ENCODE measurements at places on chromosomes 2 and 18.

- DNase-seq = no peak
These were observed 13.0 kb downstream of the PPM1B start for GRCh38 chr2:44181648-44182047.

DNA sequence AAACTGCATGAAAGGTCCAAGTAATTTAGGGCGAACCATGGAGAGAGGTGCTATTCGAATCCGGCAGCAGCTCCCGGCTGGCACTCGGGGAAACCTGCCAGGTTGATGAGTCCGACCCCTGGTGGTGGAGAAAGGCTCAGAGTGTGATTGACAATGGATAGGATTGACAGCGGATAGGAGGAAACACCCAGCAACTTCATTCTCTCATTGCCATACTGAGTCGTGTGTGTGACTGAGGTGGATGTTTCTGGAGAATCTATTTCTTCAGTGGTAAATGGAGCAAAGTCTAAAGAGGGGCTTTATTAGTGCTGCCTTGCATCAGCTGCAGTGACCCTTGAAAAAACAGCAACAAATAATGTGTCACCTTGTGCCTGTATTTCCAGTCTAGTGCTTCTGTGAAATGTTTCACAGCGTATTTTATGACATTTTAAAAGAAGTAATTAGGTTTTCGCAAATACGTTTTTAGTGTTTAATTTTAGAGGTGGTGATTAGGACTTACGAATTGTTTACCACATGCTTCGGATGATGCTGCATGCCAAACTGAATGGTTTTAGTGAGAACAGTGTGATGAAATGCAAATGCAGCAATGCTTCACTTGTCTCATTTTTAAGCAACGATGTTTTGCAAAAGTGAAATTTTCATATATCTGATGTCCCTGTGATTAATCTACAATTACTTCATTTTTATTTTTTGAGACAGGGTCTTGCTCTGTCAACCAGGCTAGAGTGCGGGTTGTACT is 102.0 kb downstream of the DCDC2C start:
- no peak for DNase-seq

- no peak for DNase-seq
These were observed 31.6 kb downstream of the KCNK3 start for GRCh38 chr2:26723991-26724750.

DNA sequence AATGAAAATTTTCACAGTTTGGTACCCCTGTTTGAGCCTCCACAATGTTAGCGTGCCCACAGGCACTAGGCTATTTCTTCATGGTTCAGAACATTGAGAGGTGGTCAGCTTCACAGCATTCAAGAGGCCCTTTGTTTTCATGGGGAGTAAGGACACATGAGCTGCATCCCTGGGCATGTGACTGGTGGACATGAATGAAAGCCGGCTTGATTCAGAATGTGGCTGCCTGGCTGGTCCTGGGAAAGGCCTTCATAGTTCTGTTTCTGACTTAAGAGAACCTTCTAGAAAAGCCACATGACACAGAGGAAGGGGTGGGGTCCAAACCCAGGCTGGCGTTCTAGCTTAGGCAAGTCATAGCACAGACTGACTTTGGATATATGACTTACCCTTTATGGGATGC is 420.6 kb downstream of the CMPK2 start:
- DNase-seq = no peak

DNA sequence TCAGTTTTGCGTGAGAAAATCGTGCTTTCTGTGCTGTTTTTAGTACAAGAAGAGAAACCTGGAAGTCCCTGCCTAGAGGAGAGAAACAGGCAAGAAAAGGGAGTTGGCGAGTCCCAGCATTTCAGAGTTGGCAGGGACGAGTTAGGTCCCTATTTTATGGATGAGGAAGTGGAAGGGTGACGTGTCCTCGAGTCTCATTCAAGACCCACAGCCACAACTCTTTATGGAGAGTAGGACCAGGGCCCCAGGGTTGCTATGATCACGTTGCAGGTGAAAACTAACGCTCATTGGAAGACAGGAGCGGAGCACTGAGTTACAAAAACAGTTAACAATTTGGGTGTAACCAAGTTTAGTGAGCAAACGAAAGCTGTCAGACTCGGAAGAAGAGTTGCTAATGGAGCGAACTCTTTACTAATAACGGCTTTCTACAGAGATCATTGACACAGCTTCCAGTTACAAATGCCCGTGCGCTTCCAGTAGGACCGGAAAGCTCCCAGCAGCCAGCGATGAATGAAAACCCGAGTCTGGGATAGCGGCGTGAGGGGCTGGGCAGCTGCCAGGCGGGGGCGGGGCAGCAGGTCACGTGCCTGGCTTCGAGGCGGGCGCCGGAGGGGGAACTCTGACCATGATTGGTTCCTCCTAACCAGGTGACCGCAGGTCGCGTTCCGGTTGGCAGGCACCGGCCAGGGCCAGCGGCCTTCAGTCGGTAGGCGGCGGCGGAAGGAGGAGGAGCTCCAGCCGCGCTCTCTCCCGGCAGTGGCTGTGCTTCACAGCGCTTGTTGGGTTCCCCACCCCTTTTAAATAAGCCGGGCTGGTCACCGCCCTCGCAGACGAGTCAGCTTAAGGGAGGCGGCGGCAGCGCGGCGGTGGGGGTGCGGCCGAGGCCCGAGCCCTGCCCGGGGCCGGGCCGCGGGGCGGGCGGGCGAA is at the start of gene CCNYL1:
Gene CCNYL1, plus strand, starts transcription at position 827 of the 927 bp plus-strand sequence. CDS start 257 bp downstream, outside the sequence.
- peak; percentile 89 for DNase-seq

DNA sequence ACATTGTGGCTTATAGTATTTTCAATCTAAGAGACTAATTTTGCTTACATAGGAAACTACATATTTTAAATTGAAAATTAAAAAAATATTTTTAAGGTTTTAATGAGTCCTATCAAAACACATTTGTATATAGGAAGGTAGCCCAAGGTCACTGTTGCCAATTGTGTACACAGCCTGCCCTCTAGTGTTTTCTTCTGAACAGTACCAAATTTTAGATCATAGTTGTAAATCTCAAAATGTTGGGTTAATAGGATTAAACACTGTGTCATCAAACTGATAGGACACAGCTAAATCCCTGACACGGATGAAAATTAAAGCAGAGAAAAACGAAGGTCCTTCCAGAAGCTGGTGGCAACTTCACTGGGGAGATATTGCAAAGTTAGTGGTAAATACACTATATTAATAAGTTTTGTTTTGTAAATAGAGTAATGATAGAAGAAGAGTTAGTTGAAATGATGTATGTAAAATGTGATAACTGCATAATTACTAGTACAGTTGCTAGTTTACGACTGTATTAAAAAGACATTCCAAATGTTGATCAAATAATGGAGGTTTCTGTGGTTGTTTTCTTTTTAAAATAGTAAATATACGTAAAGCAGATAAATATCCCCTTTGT is 19.7 kb downstream of the CLUL1 start:
- DNase-seq = no peak

DNA sequence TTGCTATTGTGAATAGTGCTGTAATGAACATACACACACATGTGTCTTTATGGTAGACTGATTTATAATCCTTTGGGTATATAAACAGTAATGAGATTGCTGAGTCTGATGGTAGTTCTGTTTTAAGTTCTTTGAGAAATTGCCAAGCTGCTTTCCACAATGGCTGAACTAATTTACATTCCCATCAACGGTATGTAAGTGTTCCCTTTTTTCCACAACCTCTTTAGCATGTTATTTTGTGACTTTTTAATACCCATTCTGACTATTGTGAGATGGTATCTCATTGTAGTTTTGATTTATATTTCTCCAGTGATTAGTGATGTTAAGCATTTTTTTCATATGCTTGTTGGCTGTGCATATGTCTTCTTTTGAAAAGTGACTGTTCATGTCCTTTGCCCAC is 86.7 kb downstream of the TTC27 start:
- no peak for DNase-seq

DNA sequence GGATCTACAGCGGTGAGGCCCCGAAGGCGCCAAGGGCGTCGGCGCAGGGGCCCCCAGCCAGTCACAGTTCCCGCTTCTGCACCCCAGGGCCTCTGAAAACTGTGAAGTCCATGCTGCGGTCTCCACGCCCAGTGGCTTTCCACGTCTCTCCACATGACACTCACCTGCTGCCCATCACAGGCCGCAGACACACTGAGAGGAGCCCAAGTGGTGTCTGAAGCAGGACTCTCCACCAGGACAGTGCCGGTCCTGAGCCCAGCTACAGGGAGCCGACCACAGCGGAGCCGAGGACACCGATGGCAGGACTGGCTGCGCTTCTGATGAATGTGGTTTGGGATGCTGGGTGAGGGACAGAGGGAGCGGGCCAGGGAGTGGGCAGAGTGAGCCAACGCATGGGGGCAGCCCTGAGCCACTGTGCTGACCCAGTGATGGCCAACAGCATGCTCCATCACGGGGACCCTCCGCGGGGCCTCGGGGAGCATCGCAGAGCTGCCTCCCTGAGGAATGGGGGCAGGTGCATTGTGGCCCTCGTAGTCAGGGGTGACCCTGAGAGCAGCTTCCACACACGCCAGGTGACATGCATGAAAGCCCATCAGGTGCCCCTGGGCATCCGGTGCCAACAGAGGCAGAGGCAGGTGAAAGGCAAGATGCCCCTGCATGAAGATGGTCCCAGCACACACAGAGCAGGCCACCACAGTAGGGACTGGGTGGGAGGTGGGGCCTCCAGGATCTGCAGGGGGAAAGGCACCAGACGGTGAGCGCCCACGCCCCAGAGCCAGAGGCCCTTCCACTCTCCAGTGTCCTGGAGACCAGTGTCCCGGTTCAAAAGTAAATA is 116.6 kb downstream of the HDAC4 start:
- no peak for DNase-seq

- DNase-seq = no peak
These were observed 170.8 kb downstream of the PMAIP1 start for GRCh38 chr18:60070631-60071030.

DNA sequence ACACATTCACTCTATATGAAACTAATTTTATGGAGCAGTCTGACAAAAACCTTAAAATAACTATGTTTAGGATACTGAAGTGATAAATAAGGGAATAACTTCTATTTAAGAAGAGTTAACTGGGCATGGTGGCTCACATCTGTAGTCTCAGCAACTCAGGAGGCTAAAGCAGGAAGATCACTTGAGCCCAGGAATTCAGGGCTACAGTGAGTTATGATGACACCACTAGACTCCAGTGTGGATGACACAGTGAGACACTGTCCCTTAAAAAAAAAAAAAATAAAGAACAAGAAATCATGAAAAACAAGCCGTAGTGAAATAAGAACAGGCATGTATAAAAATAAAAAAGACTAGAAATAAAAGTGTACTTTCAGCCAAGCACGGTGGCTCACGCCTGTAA is 82.0 kb downstream of the THADA start:
- no peak for DNase-seq

- no peak for DNase-seq
These were observed 433.5 kb upstream of the MMADHC start for GRCh38 chr2:150020937-150021673.

DNA sequence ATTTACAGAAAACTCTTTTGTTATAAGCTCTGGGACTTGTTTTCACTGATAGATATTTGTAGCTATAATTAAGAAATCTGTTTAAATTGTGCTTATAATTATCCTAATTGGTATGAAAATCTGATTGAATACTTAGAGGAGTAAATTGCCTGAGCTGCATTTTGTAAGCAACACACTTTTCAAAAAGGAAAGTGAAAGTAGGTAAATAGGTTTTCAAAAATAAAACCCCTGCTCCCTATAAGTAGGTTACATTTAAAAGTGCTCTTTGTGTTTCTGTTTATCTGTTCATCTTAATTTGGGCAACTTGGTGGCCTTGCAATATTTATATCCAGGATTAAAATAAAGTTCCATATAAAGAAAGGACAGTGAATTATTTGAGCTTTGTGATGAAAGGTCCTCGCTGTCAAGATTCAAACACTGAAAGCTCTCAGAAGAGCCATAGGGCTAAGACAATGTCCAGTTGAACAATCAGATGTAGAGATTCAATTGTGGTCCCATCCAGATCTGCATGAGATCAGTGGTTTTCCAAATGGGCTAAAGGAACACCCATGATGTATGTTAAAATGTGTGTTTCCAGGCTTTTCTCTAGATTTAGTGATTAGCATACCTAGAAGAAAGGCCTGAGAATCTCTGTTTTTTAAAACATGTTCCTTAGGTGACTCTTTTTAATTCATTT is 371.6 kb downstream of the RPRM start:
- DNase-seq = no peak

- no peak for DNase-seq
These were observed 241.3 kb downstream of the PAX3 start for GRCh38 chr2:222057347-222058073.

DNA sequence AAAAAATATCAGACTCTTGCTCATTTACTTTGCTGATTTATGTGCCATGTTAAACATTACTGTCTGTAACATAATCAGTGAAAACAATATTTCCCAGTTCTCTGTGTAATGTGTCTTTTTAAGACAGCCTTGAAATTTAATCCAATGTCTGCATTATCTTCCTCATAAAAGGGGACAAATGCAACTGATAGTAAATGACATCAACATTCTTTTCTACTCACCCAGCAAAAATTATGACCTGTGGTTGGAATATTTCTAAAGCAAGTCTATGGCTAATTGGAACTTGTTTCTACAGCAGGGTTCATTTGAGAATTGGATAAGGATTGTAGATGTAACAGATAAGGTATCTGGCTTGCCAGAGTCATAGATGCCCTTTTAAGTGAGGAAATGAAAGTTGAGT is 34.8 kb downstream of the C1D start:
- no peak for DNase-seq

DNA sequence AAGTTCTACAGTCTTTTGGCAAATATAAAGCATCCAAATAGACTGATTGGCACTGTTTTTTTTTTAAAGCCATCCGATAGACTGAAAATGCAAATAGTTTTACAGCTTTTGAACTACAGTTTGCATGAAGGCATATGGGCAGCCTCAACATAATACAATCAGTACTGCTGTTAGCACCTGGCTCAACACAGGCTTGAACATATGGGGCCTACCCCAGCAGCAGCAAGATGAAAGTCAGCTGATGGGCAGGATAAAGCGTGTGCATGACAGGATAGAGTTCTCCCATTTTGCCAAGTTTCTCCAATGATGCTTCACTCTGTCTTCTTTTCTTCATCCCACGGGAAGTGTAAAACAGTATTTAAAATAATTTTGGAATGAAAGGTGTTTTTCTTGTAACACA is 1.3 kb upstream of the AKAIN1 start:
- DNase-seq = no peak

DNA sequence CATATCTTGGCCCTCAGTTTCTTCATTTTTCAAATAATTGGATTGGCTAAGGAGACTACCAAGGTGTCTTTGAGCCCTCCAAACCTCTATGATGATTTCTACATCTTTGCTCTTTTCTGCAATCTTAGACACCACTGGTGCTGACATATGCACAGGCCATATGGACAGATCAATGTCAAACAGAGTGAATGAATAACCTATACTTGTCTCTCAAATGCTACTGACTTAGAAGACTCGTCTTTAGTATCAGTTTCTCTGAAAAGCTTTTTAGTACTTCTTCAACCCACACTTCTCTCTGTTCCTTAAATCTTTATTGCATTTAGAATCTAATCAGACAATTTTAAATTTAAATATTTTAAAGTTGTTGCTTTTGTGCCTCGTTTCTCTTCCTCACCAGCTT is 258.2 kb downstream of the LTBP1 start:
- no peak for DNase-seq

DNA sequence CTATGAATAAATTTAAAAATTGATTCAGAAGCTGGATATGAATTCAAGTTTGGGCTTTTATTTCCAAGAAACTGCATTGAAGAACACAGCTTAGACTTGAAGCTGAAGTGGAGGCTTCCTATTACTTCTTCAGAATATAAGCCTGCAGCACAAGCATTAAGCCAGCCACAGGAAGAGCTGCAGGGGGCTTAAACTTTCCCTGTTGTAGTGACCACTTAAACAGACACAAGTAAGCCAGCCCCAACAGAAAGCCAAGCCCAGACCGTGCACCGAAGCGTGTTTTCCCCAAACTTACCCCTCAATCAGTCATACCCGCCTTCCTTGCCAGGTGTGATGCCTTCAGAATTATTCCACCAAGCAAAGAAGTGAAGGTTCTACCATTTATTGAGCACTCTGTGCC is 28.7 kb downstream of the ERMN start:
- DNase-seq = no peak
